SK-N-SH (cell line): ENCODE measurements at places on chromosomes 3 and 15. TPM values are rescaled to one million over a fixed set of nuclear protein-coding genes. Genes with fewer than 3 reads are reported as not detected.

The ZKSCAN7 gene
- polyA plus RNA-seq: 5.4 and 9.2 TPM in 2 replicates

The GOLGA6L4 gene
- polyA plus RNA-seq: 0.94 and 1.3 TPM in 2 replicates

The RPL14 gene
- 361 and 416 TPM in 2 replicates for polyA plus RNA-seq

The LMLN gene
- 7.4 and 10.8 TPM in 2 replicates for polyA plus RNA-seq

The LSM3 gene
- 5.1 and 6.4 TPM in 2 replicates for polyA plus RNA-seq

The GOLGA8R gene
- polyA plus RNA-seq: 0.76 and 0.86 TPM in 2 replicates

The CYP1A2 gene
- not detected in 2 replicates for polyA plus RNA-seq

The SLC38A3 gene
- polyA plus RNA-seq: 0.84 and 0.89 TPM in 2 replicates

The CLDN1 gene
- 0.82 and 1.8 TPM in 2 replicates for polyA plus RNA-seq

The NCKIPSD gene
- 20.4 and 24.9 TPM in 2 replicates for polyA plus RNA-seq

DNA sequence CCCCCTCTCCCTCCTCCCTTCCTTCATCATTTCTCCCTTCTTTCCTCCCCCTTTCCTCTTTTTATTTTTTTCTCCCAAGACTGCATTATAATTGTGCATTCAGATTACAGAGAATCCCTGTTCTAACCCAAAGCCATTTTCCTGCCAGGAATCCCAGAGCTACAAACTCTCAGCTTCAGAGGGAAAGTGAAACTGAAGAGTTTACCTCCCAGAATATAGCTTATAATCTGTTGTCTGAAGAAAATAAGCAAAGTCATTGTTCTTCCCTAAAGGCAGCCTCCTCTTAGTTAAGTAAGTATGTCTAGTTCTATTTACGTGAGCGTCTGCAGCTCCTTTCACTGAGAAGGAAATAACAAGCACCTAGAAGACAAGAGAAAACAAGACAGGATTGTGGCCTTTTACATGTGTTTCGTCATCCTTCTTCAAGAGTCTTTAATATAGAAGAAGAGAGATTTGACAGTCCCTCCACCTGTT lies 97.2 kb downstream of the CHST2 start:
- H3K4me3 ChIP-seq: no peak overlapping the region
- H3K4me1 ChIP-seq: no peaks in the 10 kb centered on the region
- H3K27ac ChIP-seq: no peak overlapping the region
- DNase-seq: no peak

- H3K4me1 ChIP-seq: peaks cover 6% of the 10 kb centered on the region
- DNase-seq: no peak
- no peaks in the 10 kb centered on the region for H3K36me3 ChIP-seq
Measured at GRCh38 chr3:62529230-62529629, 155.9 kb upstream of the FEZF2 start.

DNA sequence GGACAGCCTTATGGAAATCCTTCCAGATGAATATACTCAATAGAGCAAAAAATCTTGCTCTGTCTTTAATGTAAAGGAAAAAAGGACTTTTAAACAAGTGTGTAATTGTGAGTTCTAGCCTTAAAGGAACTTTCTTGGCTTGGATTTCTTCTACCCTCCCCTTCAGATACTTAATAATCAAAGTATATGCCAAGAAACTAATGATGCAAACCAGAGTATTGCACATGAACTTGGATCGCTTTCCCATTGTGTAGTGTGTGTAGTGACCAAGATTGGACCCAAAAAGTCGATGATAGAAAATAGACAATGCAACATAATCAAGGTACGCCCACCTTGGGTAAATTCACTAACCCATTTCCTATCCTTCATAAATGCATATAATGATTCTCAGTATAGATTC lies 123.8 kb downstream of the TIGIT start:
- no peak for DNase-seq
- no peak overlapping the region for H3K4me3 ChIP-seq
- H3K27me3 ChIP-seq: no peaks in the 10 kb centered on the region
- H3K27ac ChIP-seq: no peak overlapping the region
- H3K4me1 ChIP-seq: no peaks in the 10 kb centered on the region

DNA sequence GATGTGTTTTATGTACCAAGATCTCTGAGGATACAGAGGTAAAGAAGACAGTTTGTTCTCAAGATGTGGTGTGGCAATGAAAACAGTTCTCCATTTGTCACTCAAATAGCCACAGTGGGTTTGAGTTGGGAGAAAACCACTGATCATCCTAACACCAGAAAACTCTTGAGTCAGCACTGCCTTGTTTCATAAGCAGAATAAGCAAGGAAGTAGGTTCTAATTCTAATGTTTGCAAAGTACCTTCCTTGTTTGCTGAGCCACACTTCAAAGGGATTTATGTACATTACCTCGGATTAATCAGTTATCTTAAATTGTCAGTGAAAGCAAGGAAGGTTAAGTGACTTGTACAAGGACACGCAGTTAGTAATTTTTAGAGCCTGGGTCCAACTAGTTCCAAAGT lies 107.8 kb upstream of the BOC start:
- H3K27ac ChIP-seq: no peak overlapping the region
- H3K36me3 ChIP-seq: no peaks in the 10 kb centered on the region
- H3K4me1 ChIP-seq: peaks cover 2% of the 10 kb centered on the region; the same call in 1 of the 2 replicates
- no peaks in the 10 kb centered on the region for H3K27me3 ChIP-seq
- H3K4me3 ChIP-seq: no peak overlapping the region

DNA sequence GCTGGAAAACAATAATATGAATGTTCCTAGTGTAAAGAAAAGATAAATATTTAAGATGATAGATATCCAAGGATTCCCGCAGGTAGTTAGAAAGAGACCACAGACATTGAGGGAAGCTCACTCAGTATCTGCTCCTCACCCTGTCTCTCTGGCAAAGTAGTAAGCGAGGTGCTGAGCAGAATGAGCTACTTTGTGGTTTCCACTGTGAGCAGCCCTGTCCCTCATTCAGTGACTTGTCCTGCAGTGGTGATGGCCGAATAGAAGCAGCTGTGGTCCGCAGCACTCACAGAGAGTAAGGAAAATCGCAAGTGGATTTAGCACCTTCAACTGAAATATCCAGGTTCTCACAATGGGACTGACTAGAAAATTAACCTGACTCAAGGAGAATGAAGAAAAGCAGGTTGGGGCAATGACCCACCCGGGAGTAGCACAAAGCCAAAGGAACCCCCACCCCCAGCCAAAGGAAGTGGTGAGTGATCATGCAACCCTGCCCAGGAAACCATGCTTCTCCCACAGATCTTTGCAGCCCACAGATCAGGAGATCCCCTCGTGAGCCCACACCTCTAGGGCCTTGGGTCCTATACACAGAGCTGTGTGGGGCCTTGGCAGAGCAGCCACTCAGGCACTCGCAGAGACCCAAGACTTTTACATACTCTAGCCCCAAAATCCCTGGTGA lies 21.8 kb upstream of the SLC25A38 start:
- no peak overlapping the region for H3K27ac ChIP-seq
- no peak overlapping the region for H3K4me3 ChIP-seq
- no peak for DNase-seq

DNA sequence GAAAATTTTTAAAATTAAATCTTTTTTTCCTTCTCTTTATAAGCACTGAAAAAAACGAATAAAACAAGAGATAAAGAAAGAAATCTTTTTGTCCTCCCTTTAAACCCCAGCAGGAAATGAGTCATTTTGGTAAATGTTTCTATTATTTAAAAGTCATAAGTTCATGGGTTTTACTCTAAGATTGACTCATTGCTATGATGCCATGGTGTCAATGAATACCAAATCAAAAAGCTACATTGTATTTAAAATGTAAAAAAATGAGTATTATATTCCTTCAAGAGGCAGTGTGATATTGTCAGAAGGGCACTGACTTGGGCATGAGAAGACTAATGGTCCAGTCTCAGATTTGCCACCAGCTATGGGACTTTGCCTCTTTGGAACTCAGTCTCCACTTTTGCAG lies 303.4 kb upstream of the DNAJC19 start:
- no peaks in the 10 kb centered on the region for H3K4me1 ChIP-seq
- no peaks in the 10 kb centered on the region for H3K27me3 ChIP-seq
- DNase-seq: no peak
- H3K27ac ChIP-seq: peak overlapping the region; percentile 42; the same call in 1 of the 2 replicates

DNA sequence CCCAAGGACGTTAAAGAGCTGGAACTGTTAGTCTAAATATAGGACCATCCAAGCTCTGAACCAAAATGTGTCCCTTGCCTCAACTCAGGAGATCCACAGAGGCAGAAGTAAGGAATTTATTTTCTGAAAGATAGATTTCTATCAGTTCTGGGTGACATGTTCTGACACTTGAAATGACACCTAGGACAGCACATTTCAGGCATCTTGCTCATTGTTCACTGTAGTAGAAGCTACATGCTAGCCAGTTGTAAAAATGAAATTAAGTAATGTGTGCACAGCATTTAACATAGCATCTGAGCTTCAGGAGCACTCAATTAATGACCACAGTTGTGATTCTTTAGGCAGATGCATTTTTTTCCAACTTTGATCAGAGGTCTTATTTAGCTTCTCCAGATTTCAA lies 567 bp downstream of the CCR2 start:
- DNase-seq: no peak
- no peak overlapping the region for H3K27ac ChIP-seq
- H3K4me1 ChIP-seq: no peaks in the 10 kb centered on the region
- no peak overlapping the region for H3K4me3 ChIP-seq
- H3K27me3 ChIP-seq: peaks cover 23% of the 10 kb centered on the region; the same call in 1 of the 2 replicates

- no peaks in the 10 kb centered on the region for H3K27me3 ChIP-seq
- no peaks in the 10 kb centered on the region for H3K36me3 ChIP-seq
- H3K4me3 ChIP-seq: no peak overlapping the region
- H3K4me1 ChIP-seq: no peaks in the 10 kb centered on the region
- no peak overlapping the region for H3K27ac ChIP-seq
Measured at GRCh38 chr15:25701721-25702465, 161.2 kb downstream of the ATP10A start.

DNA sequence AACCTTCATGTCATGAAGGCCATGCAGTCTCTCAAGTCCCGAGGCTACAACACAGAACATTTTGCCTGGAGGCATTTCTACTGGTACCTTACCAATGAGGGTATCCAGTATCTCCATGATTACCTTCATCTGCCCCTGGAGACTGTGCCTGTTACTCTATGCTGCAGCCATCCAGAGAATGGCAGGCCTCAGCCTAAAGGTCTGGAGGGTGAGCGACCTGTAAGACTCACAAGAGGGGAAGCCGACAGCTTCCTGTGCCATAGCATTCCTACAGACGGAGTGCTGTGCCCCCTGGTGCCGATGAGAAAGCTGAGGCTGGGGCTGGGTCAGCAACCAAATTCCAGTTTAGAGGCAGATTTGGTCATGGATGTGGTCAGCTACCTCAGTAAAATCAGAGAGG lies 51.3 kb upstream of the CADPS start:
- DNase-seq: no peak
- no peak overlapping the region for H3K4me3 ChIP-seq
- no peaks in the 10 kb centered on the region for H3K4me1 ChIP-seq
- H3K27ac ChIP-seq: no peak overlapping the region
- no peaks in the 10 kb centered on the region for H3K27me3 ChIP-seq

GRCh38 chr3:43248185-43248583 lies 38.2 kb upstream of the SNRK start:
- no peak overlapping the region for H3K4me3 ChIP-seq
- H3K4me1 ChIP-seq: no peaks in the 10 kb centered on the region
- H3K27ac ChIP-seq: no peak overlapping the region
- H3K27me3 ChIP-seq: no peaks in the 10 kb centered on the region; the same call in 1 of the 2 replicates
- H3K36me3 ChIP-seq: no peaks in the 10 kb centered on the region

DNA sequence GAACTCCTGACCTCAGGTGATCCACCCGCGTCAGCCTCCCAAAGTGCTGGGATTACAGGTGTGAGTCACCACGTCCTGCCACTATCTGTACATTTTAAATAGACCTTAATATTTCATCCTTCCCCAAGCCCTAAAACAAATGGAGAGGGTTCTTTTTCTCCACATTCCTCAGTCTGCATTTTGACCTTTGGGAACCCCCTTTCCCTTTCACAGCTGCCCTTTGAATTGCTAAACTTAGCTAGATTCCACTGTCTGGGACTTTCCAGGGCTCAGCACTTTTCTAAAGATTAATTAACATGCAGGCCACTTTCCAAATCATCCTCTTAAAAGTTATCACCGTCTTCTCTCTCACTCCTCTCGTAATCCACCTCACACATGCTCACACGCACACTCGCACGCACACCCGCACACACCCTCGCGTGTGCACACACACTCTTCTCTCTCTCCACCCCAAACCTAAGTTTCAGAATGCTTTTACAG lies 124.2 kb downstream of the TMCO5A start:
- H3K27ac ChIP-seq: no peak overlapping the region
- H3K36me3 ChIP-seq: no peaks in the 10 kb centered on the region
- DNase-seq: no peak

GRCh38 chr3:61570813-61571212 lies 9.4 kb downstream of the PTPRG start:
- no peak for DNase-seq
- H3K27me3 ChIP-seq: no peaks in the 10 kb centered on the region
- H3K4me1 ChIP-seq: no peaks in the 10 kb centered on the region
- no peaks in the 10 kb centered on the region for H3K36me3 ChIP-seq
- no peak overlapping the region for H3K27ac ChIP-seq

GRCh38 chr3:170866499-170866898 lies 3.5 kb downstream of the RPL22L1 start:
- peaks cover 11% of the 10 kb centered on the region; the same call in 1 of the 2 replicates for H3K4me1 ChIP-seq
- no peaks in the 10 kb centered on the region for H3K27me3 ChIP-seq
- DNase-seq: no peak
- no peak overlapping the region for H3K4me3 ChIP-seq
- no peak overlapping the region for H3K27ac ChIP-seq

- H3K4me3 ChIP-seq: no peak overlapping the region
- no peak overlapping the region for H3K27ac ChIP-seq
- no peaks in the 10 kb centered on the region for H3K36me3 ChIP-seq
- H3K4me1 ChIP-seq: no peaks in the 10 kb centered on the region
Measured at GRCh38 chr3:55937301-55937700, 450.2 kb upstream of the WNT5A start.

GRCh38 chr15:39596358-39597051 lies 15.6 kb downstream of the THBS1 start:
- H3K27me3 ChIP-seq: no peaks in the 10 kb centered on the region
- 0 out of 2 replicates have a peak, but pooled peaks cover 7% of the 10 kb centered on the region for H3K4me1 ChIP-seq
- H3K4me3 ChIP-seq: no peak overlapping the region
- H3K36me3 ChIP-seq: peaks cover 61% of the 10 kb centered on the region
- H3K27ac ChIP-seq: no peak overlapping the region
- no peak for DNase-seq

- no peak overlapping the region for H3K27ac ChIP-seq
- no peaks in the 10 kb centered on the region for H3K4me1 ChIP-seq
- no peak for DNase-seq
Measured at GRCh38 chr3:20245781-20246180, 59.8 kb upstream of the SGO1 start.

DNA sequence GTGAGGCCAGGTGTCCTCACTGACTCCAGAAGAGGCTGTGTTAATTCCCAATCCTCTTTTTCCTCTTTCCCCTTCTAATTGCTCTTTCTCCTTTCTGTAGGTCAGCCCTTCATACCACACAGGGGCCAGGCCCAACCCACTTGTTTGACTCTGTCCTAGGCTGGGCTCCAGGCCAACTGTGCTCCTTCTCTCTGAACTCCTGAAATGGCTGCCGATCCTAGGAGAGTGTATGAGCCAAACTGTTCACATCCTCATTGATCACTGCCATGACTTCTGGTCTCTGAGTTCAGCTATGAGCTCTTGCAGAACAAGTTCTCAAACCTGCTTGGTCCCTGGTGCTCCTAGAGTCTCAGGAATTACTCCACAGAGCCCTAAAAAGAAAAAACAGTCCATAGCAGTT lies 145.1 kb downstream of the VGLL4 start:
- no peak for DNase-seq
- H3K4me3 ChIP-seq: no peak overlapping the region
- H3K36me3 ChIP-seq: no peaks in the 10 kb centered on the region
- H3K27me3 ChIP-seq: no peaks in the 10 kb centered on the region
- peaks cover 4% of the 10 kb centered on the region; the same call in 1 of the 2 replicates for H3K4me1 ChIP-seq

- H3K4me3 ChIP-seq: no peak overlapping the region
- H3K4me1 ChIP-seq: no peaks in the 10 kb centered on the region; the same call in 1 of the 2 replicates
- no peak overlapping the region for H3K27ac ChIP-seq
- no peaks in the 10 kb centered on the region for H3K27me3 ChIP-seq
- no peaks in the 10 kb centered on the region for H3K36me3 ChIP-seq
Measured at GRCh38 chr3:177946497-177946896, 589.7 kb upstream of the KCNMB2 start.
